ENCODE measurements at places on chromosomes 5 and 9.

GRCh38 chr5:17852111-17852510 lies 217.9 kb downstream of the TAF11L14 start:
- DNase-seq, result no peak

DNA sequence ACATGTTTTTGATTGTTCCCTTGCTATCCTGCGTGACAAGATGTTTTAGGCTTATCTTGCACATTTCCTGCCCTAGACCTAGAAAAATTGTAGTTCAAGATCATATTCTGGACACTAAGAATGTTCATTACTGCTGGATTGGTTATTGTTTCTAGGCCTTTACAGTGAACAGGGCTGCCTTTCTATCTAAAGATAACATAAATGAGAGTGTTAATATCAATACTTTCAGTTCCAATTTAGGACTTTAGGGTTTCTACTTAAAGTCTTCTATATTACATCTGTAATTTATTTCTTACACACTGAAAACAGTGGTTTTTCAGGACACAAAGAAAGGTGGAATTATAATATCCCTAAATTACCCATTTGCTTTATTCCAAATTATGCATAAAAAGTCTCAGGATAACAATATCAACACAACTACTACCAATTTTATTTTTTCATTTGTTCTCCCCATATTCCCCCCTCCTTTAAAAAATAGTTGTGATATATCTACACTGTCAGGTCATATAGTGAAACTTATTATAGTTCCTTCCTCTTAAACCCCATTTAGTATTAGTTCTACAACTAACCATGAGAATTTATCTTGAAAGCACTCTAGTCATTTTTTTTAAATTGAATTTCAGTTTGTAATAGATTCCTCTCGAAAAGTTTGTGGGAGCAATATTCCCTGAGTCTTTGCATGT lies 293.9 kb upstream of the RIOK2 start:
- no peak for DNase-seq

GRCh38 chr9:126690431-126691051 lies 76.8 kb downstream of the LMX1B start:
- peak; percentile 52 for DNase-seq

GRCh38 chr9:125889476-125890419 lies 142.6 kb downstream of the PBX3 start:
- DNase-seq, result no peak

DNA sequence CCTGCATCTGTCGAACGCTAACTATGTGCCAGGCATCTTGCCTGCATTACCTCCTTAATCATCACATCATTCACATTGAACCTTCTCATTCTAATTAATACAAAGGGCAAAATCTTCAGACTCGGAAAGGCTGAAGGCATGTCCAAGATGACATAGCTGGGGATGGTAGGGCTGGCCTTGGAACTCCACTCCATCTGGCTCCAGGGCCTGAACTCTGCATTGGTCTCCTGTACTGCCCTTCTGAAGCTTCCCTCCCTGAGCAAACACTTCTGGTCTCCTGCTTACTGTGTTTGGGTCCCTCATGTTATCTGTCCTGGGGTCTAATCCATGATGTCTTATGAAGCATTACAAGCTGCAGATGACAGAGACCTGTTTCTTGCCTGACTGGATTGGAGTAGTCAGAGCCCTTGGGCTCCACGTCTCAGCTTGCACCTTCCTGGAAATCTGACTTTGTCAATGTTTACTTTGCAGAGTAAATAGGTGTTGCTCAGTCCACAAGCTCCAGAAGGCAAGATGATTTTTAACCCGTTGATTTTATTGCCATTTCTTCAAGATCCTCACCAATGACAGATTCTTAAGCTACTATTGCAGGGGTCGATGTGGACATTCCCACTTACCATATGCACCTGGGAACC lies 106.1 kb downstream of the GALNT10 start:
- no peak for DNase-seq

GRCh38 chr5:77145666-77146065 lies 58.6 kb upstream of the ZBED3 start:
- DNase-seq, result no peak

Data from left lobe of liver (tissue), 2 donors.